ENCODE measurements at places on chromosomes 3 and 15.

- no peaks in the 10 kb centered on the region for H3K27me3 ChIP-seq
- no peak for DNase-seq
- peaks cover 18% of the 10 kb centered on the region for H3K4me1 ChIP-seq
Measured at GRCh38 chr3:196875258-196875657, 7.5 kb downstream of the SENP5 start.

- H3K36me3 ChIP-seq: no peaks in the 10 kb centered on the region
- H3K4me3 ChIP-seq: no peak overlapping the region
- H3K27me3 ChIP-seq: no peaks in the 10 kb centered on the region
Measured at GRCh38 chr3:50876947-50877346, 202.2 kb downstream of the DOCK3 start.

- no peaks in the 10 kb centered on the region for H3K36me3 ChIP-seq
- DNase-seq: no peak
- H3K27ac ChIP-seq: no peak overlapping the region
Measured at GRCh38 chr3:25291481-25291905, 136.6 kb upstream of the RARB start.

DNA sequence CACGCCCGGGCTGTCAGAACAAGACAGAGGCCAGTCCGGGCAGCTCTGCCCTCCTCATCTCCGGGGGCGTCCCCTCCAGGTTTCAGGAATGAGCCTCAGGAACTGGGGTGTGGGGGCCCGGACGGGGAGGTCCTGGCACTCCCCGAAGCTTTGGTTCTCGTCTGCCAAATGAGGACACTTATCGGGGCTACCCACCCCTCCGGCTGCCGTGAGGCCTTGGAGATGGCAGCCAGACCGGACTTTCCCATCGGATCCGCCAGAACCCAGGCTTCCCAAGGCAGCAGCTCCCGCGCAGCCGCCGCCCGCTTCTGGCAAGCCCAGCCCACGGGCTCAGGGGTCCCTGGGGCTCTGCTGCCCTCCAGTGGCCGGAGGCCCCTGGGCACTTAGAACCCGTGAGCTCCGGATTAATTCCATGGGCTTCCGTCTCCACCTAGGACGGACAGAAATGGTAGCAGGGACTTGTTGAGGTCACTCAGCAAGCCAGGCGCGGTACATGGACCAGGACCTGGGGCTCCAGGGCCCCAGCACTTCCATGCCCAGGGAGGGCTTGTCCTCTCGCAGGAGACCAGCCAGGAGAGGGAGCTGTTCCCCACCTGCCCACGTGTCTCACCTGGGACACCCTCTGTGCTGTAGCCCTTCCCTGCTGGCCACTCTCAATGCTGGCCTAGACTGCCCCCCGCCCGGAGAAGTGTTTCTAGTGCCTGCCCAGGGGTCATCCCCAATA is 89.4 kb downstream of the LINGO1 start:
- peaks cover 44% of the 10 kb centered on the region for H3K4me1 ChIP-seq
- peaks cover 9% of the 10 kb centered on the region for H3K27me3 ChIP-seq
- H3K27ac ChIP-seq: peak overlapping the region; percentile 18
- H3K36me3 ChIP-seq: no peaks in the 10 kb centered on the region
- peak; percentile 93 for DNase-seq
- no peak overlapping the region for H3K4me3 ChIP-seq

DNA sequence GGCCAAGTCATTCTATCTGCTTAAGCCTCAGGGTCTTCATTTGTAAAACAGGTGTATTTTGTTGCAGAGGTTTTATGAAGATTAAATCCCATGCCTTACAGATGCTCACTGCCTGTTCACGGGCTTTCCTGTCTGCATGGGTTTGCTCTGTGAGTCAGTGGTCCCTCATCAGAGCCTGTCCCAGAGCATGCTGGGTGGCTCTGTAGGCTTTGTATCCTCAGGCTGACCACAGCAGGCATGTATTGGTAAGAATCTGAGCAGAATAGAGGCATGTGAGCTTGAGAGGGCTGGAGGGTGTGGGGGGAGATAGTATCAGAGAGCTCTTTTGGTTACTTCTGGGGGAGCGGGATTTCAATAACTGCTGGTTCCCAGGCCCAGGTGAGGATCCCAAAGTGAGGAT is 45.4 kb upstream of the PLXNA1 start:
- H3K4me1 ChIP-seq: peaks cover 11% of the 10 kb centered on the region
- no peak overlapping the region for H3K27ac ChIP-seq
- H3K27me3 ChIP-seq: peaks cover 5% of the 10 kb centered on the region

GRCh38 chr15:45499426-45499825 is 23.1 kb downstream of the SLC30A4 start:
- no peaks in the 10 kb centered on the region for H3K27me3 ChIP-seq
- H3K4me1 ChIP-seq: no peaks in the 10 kb centered on the region
- no peaks in the 10 kb centered on the region for H3K36me3 ChIP-seq

DNA sequence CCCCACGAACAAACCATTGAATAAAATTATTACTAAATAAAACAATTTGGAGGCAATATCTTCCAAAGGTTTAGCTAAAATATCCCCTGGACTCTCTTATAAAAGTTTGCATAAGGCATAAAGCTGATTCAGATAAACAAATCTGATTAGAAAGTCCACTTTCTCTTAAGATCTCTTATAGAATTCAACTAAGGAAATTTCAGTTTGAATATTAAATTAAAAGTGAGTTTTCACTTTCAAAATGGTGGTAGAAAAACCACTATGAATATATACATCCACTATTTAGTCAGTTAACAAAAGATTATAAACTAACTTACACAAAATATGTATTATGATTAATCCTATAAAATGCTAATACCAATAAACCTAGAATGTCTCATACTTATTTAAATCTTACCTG is 424.9 kb downstream of the MECOM start:
- no peaks in the 10 kb centered on the region for H3K36me3 ChIP-seq
- peaks cover 37% of the 10 kb centered on the region for H3K4me1 ChIP-seq
- no peak for DNase-seq
- no peak overlapping the region for H3K27ac ChIP-seq
- no peaks in the 10 kb centered on the region for H3K27me3 ChIP-seq
- H3K4me3 ChIP-seq: no peak overlapping the region

DNA sequence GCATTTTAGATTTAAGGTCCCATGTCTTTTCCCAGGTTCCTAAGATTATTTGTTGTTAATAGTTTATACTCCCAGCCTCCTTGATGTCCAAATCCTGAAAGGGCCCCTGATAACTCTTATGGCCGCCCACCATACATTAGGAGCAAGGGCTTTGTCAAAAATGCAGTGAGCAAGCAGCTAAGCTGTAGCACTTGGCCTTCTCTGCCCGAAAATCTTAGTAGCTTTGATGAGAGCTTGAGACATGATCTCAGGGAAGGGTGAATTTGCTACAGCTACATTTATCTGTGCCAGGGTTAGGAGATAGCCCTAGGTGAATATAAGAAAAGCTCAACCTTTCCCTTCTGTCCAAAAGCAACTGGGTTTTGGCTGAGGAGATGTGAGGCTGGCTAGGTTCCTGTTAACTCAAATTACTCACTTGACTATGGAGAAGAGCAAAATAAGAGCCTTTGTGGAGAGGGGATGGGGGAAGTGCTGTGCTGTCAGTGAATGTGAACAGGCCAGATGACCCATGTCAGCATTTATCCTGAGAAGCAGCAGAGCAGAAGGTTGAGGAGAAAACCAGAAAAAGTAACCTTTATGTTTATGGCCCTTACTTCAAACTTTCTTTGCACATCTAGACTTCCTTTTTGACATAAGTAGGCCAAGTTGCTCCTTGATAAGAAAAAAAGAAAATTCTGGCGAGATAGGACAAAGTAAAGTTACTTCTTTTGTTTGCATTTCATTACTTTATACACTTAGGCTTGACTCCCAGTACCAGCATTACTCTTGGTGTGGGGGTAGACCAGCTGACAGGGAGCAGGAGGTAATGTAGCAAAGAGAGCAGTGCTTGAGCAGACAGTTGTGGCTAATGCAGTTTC is 21.1 kb downstream of the MAPK6 start:
- no peak for DNase-seq
- peaks cover 23% of the 10 kb centered on the region for H3K4me1 ChIP-seq
- H3K27me3 ChIP-seq: no peaks in the 10 kb centered on the region
- peaks cover 6% of the 10 kb centered on the region for H3K36me3 ChIP-seq
- H3K27ac ChIP-seq: peak overlapping the region; percentile 9
- H3K4me3 ChIP-seq: no peak overlapping the region

GRCh38 chr3:197339841-197340520 is 41.6 kb upstream of the DLG1 start:
- H3K4me1 ChIP-seq: peaks cover 10% of the 10 kb centered on the region
- peaks cover 7% of the 10 kb centered on the region for H3K27me3 ChIP-seq
- no peak for DNase-seq
- H3K36me3 ChIP-seq: no peaks in the 10 kb centered on the region
- no peak overlapping the region for H3K4me3 ChIP-seq

DNA sequence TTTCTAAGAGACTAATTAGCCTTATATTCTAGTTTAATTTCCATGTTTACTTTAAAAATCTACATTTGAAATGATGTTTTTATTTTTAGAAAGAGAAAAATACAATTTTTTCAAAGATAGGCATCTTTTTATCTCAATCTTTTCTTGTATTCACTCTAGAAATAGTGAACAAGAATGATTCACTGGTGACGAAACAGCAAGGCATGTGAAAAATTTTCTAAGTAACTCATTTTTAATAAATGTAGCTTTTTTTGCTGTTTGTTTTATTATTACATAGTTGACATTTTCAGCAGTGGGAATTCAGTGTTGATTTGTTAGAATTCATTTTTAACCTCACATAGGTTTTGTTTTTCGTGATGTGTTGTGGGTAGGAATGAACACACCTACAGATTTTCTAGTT is 1226.4 kb downstream of the NSUN3 start:
- no peak overlapping the region for H3K4me3 ChIP-seq
- no peak for DNase-seq
- no peaks in the 10 kb centered on the region for H3K4me1 ChIP-seq
- peaks cover 3% of the 10 kb centered on the region for H3K27me3 ChIP-seq

GRCh38 chr3:56347219-56347871 is 120.9 kb downstream of the ERC2 start:
- H3K27me3 ChIP-seq: no peaks in the 10 kb centered on the region
- no peak overlapping the region for H3K4me3 ChIP-seq
- H3K4me1 ChIP-seq: no peaks in the 10 kb centered on the region
- no peaks in the 10 kb centered on the region for H3K36me3 ChIP-seq
- H3K27ac ChIP-seq: peak overlapping the region; percentile 39

DNA sequence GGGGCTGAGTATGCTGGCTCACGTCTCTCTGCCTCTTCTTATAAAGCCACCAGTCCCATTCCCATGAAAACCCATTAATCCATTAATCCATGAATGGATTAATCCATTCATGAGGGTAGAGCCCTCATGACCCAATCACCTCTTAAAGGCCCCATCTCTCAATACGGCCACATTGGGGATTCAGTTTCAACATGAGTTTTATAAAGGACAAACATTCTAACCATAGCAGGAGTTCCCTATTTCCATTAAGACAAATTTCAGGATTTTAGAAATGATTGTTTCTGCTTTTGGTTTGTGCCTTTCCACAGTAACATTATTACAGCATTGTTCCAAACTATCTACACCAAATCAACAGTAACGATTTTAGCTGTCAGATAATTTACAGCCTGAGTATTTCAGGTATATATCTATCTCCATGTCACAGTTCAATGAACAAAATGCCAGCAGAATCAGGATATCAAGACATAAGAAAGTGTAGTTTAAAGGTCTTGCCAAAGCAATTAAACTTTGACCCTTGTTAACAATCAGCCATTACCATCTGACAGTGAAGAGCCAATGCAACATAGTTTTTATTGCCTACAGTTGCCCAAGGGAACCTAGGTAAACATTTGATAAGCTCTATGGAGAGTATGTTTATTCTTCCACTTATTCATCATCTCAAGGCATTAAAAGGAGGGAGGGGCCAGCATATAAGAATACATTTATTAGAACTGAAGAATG is 3.8 kb downstream of the TSPAN3 start:
- no peak overlapping the region for H3K4me3 ChIP-seq
- no peak for DNase-seq
- H3K27me3 ChIP-seq: peaks cover 4% of the 10 kb centered on the region
- peaks cover 27% of the 10 kb centered on the region for H3K4me1 ChIP-seq

DNA sequence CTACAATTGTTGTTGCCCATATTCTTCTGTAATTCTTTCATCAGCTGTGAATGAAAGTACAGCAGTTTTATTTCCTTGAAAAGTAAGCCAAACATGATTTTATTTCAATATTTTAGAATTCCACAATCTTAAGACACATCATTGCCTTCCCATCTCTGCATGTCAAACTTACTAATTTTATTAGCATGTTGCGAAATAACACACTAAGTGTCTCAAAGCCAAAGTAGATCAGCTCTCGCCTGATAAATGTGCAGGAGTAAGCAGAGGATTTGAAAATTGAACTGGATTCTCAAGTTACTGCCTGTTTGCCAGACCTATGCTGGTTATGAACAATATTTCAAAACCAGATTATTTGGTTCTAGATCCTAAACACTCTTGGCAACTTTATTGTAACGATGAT is 25.7 kb downstream of the TGFBR2 start:
- peaks cover 62% of the 10 kb centered on the region for H3K4me1 ChIP-seq
- peaks cover 11% of the 10 kb centered on the region for H3K27me3 ChIP-seq
- no peak overlapping the region for H3K4me3 ChIP-seq
- DNase-seq: no peak
- peaks cover 48% of the 10 kb centered on the region for H3K36me3 ChIP-seq

GRCh38 chr3:39000008-39000450 is 51.7 kb downstream of the SCN11A start:
- H3K27me3 ChIP-seq: no peaks in the 10 kb centered on the region
- no peak overlapping the region for H3K4me3 ChIP-seq
- H3K4me1 ChIP-seq: no peaks in the 10 kb centered on the region
- no peak overlapping the region for H3K27ac ChIP-seq

- no peak overlapping the region for H3K4me3 ChIP-seq
- H3K27me3 ChIP-seq: peaks cover 1% of the 10 kb centered on the region
- no peak for DNase-seq
- no peak overlapping the region for H3K27ac ChIP-seq
- H3K36me3 ChIP-seq: no peaks in the 10 kb centered on the region
- peaks cover 11% of the 10 kb centered on the region for H3K4me1 ChIP-seq
Measured at GRCh38 chr15:70580286-70580685, 183.1 kb downstream of the UACA start.

GRCh38 chr15:52558196-52558595 is 10.6 kb downstream of the ARPP19 start:
- peaks cover 2% of the 10 kb centered on the region for H3K4me1 ChIP-seq
- no peak for DNase-seq
- H3K4me3 ChIP-seq: no peak overlapping the region
- H3K27me3 ChIP-seq: no peaks in the 10 kb centered on the region
- no peaks in the 10 kb centered on the region for H3K36me3 ChIP-seq

DNA sequence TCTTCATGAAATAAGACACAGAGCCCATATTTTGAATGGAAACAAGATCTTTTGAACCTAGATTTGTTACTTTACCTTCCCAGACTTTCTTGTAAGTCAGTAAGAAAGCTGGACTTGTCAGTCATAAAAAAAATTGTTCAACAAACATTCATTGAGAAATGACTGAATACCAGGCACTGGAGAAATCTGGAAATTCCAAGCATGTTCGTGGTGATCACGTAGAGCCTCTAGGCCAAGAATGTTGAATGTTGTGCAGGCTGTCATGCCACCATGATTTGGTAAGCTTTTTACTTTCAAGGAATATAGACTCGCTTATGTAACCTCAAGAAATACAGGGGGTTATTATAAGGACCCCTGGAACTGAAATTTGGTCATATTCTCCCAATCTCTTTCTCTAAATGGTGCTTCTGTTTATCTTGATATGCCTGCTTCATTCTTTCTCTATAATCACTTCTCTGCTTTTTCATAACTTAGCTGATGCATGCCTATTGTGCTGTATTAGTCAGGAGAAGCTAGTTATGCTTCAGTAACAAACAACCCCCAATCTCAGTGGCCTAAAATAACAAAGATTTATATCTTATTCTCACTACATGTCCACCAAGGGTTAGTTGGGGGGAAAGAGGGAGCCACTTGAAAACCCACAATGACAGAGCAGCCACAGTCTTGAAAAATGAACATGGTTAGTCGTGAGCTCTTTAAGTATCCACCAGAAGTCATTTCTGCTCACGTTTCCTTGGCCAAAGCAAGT is 3.4 kb upstream of the TPM1 start:
- peaks cover 11% of the 10 kb centered on the region for H3K27me3 ChIP-seq
- no peak overlapping the region for H3K27ac ChIP-seq
- no peak overlapping the region for H3K4me3 ChIP-seq
- peaks cover 7% of the 10 kb centered on the region for H3K4me1 ChIP-seq
- no peaks in the 10 kb centered on the region for H3K36me3 ChIP-seq

Data from endothelial cell (in vitro differentiated cells).